ENCODE measurements at places on chromosomes 1 and 21. TPM values are rescaled to one million over a fixed set of nuclear protein-coding genes. Genes with fewer than 3 reads are reported as not detected.

- DNase-seq = peak; percentile 91
These were observed 1.7 kb downstream of the PTPRU start for GRCh38 chr1:29237852-29238619.

DNA sequence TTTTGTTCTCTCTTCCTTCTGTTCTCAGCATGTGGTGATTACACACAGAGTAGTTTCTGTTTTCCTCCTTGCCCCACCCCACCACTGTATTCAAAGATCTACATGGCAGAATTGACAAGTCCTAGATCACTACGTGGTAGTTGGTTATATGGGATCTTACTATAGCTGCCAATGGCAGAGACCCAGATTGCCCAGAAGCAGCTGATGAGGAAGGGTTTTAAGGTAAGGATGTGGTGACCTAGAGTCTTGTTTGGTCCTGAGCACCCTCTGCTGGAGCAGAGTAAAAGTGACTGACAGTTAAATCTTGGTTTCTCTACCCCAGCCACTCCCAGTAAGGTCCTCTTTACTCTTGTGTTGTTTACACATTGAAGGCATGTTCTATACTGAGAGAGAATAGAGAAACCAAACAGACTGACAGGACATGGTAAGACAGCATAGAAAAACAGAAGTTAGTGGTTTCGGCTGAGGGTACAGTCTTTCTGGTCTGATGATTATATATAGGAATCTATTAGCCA, 22.8 kb upstream of the STRIP1 start:
- no peak for DNase-seq

GRCh38 chr1:87329526-87330056, 911 bp downstream of the LMO4 start:
- DNase-seq = no peak

DNA sequence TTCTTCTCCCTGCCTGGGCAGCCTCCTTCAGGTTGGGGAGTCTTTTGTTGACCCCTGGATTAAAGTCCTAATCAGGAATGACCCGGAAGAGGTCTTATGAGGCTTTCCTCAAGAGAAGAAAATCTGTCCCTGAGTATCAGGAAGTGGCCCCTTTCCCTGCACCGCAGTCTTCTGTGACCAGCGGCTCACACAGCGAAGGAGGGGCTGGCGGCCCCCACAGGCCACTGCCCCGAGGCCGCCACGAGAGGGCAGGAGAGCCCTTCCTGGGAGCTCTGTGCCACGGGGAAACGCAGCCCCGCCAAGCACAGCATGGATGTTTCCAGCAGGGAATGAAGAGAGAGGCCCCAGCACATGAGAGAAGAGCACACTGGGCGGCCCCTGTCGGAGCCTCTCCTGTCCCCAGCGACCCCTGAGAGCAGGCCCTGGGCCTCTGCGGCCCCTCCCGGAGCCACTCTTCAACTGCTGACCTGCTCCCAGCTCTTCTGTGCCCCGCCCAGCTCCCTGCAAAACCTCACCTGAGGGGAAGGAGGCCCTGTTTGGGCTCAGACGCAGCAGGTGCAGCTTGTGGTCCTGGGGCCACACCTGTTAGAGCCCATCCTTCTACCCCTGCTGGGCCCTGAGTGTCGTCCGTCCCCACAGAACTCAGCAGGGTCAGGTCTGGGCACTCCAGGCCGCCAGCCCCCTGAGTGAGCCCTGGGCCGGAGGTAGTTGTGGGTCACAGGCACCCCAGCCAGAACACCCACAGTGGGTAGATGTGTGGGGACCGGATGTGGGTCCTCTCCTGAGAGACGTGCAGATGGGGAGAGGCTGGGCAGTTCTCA, 4.9 kb upstream of the POFUT2 start:
- peak; percentile 93 for DNase-seq

DNA sequence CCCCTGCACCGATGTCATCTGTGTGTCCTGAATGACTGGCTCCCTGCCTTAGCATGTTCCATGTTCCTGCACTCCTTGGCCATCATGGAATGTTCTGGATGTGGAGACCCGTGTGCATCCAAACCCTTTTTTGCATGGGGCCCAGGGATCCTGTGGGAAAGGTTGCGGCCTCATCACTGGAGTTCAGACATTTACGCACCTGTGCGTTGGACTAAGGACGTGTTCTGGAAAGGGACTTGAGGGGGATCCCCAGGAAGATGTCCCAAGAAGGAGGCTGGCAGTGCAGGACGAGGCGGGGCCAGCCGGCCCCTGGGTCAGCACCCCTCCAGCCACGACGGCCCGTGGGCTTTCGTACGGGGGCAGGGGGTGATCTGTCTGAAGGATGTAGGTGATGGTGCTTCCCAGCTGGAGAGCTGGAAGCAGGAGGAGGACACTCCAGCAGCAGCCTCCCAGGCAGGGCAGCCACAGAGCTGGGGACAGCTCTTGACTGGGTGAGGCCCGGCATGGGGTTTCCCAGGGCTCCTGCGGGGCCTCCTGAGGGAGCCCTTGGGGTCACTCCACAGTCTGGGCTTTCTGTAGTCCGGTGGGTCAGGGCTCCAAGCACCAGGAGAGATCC, 67.2 kb downstream of the SCCPDH start:
- DNase-seq = peak; percentile 66

DNA sequence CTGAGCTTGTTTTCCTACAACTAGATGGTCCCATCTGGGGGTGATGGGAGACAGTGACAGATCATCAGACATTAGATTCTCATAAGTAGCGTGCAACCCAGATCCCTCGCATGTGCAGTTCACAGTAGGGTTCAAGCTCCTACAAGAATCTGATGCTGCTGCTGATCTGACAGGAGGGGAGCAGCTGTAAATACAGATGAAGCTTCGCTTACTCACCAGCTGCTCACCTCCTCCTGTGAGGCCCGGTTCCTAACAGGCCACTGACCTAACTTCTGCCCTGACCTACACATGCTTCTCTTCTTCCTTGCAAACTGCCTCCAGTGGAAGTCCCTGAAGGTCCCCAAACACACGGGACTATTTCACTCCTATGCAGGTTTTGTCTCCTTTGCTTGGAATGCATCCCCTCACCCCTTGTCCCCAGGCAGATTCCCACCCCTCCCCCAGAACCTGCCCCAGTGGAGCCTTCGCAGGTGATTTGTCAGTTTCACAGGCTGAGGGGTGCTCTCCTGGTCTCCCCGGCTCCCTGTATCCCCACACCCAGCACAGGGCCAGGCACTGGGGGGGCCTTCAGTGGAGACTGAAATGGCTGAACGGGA, 5.7 kb upstream of the ZBTB48 start:
- DNase-seq = no peak

GRCh38 chr21:30232011-30232410, 16.1 kb upstream of the CLDN8 start:
- DNase-seq = no peak

DNA sequence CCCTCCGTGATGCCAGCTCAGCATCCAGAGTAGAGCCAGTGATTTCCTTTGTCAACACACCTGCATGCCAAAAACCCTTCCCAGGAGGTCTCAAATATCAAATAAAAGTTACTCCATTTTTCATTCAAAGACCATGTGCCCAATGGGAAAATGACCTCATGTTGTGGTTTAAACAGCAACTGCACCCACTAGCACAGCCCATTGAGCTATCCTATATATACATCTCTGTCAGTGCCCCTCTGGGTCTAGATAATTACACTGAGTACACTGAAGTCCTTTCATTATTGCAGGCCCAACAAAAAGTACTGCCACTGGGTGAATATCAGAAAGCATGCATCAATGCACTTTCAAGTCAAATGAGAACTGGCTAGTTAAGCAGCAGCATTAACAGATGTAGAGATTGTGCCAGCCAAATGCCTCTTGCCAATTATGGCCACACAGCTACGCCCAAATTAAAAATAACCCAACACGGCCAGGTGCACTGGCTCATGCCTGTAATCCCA, 117.7 kb downstream of the SLC45A1 start:
- no peak for DNase-seq

DNA sequence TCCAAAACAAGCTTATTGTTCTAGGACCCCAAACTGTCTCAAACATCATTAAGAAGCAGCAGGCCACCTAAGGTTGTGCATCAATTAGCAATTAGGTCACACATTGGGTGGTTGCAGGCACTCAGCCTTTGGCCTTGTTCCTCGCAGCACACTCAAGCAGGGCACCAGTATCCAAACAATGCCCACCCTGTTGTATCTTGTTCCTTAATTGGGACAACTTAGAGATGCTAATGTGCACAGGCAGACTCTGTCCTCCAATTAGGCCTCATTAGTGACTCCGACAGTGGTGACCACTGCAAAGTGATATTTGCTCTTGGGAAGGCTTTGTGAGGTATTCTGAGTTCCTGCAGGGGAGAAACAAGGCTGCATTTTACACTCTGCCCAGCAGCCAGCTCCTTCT, 515.1 kb upstream of the PTBP2 start:
- DNase-seq = no peak

GRCh38 chr21:24509131-24509530, 1098.2 kb downstream of the MRPL39 start:
- no peak for DNase-seq

DNA sequence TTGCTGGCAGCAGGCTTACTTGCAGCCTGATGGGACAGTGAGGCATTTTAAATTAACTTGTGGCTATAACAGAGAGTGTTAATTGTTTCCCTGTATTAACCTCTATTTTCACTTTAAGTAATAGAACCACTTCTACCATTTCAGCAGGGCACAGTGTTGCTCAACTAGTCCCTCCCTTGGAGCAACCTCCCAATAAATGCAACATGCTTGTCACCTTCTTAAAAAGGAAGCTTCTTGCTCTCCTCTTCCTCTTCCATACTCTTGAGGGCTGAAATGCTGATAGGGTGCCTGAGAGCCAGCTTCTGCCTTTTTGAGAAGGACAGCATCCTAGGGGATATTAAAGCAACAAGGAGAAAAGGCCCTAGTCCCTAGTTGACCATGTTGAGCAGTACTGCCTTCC, 52.1 kb downstream of the C4BPA start:
- no peak for DNase-seq

DNA sequence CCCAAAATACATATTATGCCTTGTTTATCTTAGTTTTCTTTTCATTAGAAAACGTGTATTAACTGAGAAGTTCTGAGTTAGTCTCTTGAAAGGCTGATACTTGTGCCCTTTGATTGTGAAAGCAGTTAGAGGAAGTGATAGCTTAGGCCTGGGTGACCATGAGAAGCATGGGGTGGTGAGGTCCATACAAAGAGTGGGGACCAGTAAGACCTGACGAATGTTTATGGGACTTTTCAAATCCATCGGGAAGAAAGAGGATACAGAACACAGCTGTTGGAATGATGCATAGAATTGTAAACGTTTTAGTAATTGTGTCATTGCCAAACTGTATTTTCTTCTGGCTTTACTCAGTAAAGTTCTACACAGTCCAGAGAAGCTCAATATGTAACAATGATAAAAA, 259.8 kb downstream of the LMO4 start:
- no peak for DNase-seq

DNA sequence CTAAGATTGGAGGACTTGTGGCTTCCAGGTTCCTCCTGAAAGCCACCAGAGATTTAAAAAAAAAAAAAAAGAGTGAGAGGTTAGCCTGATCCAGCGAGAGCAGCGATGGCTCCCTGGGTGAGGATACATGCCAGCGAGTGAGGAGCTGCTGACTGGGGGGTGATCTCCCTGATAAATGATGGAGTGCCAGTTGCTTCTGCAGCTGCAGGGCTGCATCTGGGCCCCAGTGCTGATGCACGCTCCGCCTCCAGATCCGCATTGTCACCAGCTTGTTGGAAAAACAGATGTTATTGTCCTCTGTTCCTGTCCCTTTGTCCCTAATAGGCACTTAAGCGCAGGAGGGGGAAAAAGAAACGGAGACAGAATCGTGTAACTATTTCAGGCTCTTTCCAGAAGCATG, 28.6 kb downstream of the UBIAD1 start:
- no peak for DNase-seq

- no peak for DNase-seq
These were observed 5.0 kb upstream of the RWDD3 start for GRCh38 chr1:95229037-95229436.

DNA sequence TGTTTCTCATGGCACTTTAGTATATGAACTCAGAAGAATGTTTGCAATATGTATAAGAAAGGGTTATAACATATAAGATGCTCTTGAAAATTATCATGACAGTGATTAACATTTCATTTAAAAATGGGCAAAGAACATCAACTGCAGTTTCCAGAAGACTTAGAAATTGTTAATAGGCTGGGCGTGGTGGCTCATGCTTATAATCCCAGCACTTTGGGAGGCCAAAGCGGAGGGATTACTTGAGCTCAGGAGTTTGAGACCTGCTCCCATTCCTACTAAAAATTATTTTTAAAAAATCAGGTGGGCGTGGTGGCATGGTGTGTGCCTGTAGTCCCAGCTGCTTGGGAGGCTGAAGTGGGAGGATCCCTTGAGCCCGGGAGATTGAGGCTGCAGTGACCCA, 23.1 kb downstream of the MTF2 start:
- no peak for DNase-seq

PPCS gene
- total RNA-seq = 56.4 TPM

PEA15 gene
- total RNA-seq = 83.3 TPM

RAD54L gene
- total RNA-seq = 1.1 TPM

PMF1 gene
- total RNA-seq = 53.9 TPM

TCP10L gene
- 2.7 TPM for total RNA-seq

TSTD1 gene
- 170 TPM for total RNA-seq

All from upper lobe of left lung (tissue), 6 donors.